Natural killer cell (primary cell): ENCODE measurements at places on chromosomes 12 and 14.

- no peak for DNase-seq
These were observed 115.6 kb downstream of the DIP2B start for GRCh38 chr12:50620109-50620977.

DNA sequence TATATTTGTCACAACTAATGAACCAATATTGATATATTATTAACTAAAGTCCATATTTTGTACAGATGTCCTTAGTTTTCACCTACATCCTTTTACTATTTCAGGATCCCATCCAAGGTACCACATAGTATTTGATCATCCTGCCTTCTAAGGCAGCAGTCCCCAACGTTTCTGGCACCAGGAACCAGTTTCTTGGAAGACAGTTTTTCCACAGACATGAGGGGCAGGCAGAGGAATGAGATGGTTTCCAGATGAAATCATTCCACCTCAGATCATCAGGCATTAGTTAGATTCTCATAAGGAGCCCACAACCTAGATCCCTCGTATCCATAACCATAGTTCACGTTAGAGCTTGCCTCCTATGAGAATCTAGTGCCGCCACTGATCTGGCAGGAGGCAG is 82.8 kb upstream of the BCL2L14 start:
- no peak for DNase-seq

GRCh38 chr14:105866841-105867321 is 340.5 kb downstream of the TMEM121 start:
- peak; percentile 10 for DNase-seq

- no peak for DNase-seq
These were observed 208.8 kb upstream of the EEA1 start for GRCh38 chr12:93137656-93138612.

GRCh38 chr14:29649170-29649569 is 278.5 kb downstream of the PRKD1 start:
- DNase-seq: no peak

GRCh38 chr12:124592050-124592449 is 24.6 kb upstream of the NCOR2 start:
- DNase-seq: no peak
